ENCODE measurements at places on chromosomes 3 and 15. TPM values are rescaled to one million over a fixed set of nuclear protein-coding genes. Genes with fewer than 3 reads are reported as not detected.
A peak's percentile ranks its signal among the peaks of the same experiment; 100 is the strongest.

The THBS1 gene
- polyA plus RNA-seq: 6,610 TPM

DNA sequence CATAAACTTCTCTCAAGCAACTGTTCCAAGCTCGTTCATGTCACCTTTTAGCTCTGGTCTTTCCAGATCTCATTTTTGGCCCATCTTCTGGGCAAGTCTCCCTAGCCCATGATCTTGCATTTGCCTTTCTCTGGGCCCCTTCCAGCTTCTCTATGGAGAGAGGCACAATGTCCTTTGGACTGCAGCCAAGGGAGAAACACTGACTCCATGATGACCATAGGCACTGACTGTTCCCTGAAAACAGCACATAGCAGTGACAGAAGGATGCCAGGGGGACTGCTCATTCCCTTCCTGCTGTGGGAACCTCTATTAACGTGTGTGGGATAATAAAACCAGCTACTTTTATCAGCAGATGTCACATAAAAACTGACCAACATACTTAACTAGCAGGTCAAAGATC lies 60.3 kb downstream of the STRIT1 start:
- peak; percentile 79 for DNase-seq

DNA sequence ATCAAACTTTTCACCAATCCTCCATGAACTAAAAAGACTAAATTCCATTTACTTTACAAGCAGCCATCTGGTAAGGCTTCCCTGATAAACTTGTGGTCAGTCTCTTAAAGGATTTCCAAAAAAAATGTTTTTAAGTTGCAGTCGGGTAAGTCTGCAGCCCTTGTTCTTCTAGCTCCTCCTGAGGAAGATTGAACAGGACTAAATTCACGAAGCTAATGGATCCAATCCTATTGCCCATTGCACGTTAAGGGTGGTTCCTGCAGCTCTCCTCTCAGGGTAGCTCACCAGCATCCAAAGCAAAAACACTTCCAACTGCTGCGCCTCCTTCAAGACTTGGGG lies 2.8 kb downstream of the HES1 start:
- no peak for DNase-seq

GRCh38 chr15:25777037-25777436 lies 86.1 kb downstream of the ATP10A start:
- DNase-seq: no peak

The NR1I2 gene
- polyA plus RNA-seq: not detected

The CLDN11 gene
- polyA plus RNA-seq: 5.6 TPM

DNA sequence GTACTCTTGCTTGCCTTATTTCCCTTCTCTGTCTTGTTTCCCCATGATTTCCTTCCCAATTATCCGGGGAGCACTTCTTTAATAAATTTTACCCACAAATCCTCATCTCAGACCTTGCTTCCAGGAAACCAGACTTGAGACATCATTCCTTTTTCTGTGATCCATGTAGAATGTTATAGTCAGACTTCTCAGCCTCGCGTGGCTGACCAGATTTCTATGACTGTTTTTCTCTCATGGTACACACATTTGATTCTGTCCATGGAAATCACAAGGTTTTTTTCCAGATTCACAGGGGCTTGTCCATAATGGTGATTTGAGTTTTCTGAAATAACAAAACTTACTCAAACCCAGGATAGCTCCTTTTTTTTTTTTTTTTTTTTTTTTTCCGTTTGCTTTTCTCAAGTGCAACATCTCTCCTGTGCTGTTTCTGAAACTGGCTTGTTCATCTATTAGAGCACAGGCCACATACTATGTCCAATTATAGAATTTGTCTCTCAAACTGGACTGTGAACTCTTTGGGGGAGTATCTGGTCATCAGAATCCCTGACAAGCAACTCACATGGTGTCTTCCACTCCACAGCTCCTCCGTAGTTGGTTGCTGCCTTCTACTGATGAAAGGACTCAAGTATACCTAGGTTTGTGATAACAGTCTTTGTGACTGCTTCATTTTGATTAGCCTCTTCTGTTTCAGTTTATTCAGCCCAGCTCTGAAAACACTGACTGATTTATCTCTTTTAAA lies 50.8 kb downstream of the RBMS3 start:
- DNase-seq: no peak

- DNase-seq: no peak
Observed at GRCh38 chr3:8220291-8220690, 281.3 kb upstream of the LMCD1 start.

The LAMB2 gene
- polyA plus RNA-seq: 1,544 TPM

- DNase-seq: no peak
Observed at GRCh38 chr15:91578511-91578910, 275.0 kb upstream of the SLCO3A1 start.

The GABRR3 gene
- not detected for polyA plus RNA-seq

The GOLGA6L7 gene
- polyA plus RNA-seq: not detected

- no peak for DNase-seq
Observed at GRCh38 chr3:139686206-139686605, 8.4 kb upstream of the NMNAT3 start.

The UNC13C gene
- polyA plus RNA-seq: not detected

DNA sequence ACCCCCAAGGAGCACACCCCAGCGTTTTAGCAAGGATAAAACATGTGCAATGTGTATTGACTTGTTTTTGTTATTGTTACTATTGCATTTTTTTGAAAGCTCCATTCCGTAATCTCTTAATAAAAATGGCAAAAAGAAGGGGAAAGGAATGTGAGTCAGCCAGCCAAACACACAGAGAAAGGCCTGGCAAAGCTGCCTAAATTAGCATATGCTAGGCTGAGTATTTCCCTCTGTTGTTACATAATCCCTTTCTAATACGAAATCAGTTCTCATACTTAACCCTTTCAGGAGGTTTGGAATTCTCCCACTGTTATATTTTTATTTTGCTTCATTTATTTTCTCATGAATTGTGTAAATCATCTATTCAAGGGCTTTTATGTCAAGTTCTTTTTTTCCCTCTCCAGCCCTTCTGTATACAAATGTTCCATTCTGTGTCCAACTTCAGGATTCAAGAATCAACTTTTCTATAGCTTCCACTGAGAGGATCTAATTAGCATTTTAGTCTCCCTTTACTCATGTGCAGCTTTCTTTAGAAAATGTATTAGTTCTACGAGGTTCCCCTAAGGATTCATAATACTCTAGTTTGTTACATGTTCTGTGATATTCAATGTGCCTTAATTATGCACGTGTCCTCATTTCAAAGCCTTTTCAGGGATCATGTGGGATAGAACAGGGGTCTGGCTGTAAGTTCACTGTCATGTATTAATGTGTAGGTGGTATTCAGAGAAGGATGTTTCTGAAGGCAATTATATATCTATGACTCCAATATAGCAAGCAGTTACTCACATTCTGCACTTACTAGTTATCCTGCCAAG lies 9.2 kb downstream of the CADM2 start:
- DNase-seq: no peak

The SNX33 gene
- 17.3 TPM for polyA plus RNA-seq

DNA sequence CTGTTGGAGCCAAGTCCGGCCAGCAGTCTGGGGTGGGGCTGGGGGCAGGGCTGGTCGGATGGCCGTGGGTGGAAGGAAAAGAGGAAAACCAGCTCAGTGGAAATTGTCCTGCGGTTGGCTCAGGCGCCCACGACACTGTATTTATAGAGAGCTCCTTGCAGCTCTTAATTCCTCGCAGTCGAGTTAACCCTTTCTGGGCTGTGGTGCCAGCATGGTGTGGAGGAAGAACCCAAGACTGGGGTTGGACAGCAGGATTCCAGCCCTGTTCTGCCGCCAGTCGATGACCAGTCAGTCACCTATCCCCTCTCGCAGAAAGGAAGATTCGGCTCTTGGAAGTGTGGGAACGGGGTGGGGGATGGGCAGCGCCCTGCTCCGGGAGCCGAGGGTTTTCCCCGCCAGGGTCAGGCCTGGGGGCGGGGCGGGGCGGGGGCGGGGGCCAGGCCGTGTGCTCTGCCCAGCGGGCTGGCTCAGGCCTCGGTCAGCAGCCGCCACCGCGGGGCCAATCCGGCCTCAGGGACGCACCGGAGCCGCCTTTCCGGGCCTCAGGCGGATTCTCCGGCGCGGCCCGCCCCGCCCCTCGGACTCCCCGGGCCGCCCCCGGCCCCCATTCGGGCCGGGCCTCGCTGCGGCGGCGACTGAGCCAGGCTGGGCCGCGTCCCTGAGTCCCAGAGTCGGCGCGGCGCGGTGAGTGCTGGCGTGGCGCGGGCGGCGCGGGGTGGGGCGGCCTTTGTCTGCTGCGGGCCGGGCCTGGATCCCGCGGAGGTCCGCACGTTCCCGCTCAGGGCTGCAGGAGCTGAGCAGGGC lies at the start of gene CD276:
TSS of gene CD276 (plus strand) at position 607 of the 804 bp plus-strand sequence. CDS start 15,257 bp downstream, outside the sequence.
- DNase-seq: no peak

The MKRN2OS gene
- not detected for polyA plus RNA-seq

The ATP2C1 gene
- polyA plus RNA-seq: 105 TPM

The GOLGA6L10 gene
- polyA plus RNA-seq: 0.44 TPM

DNA sequence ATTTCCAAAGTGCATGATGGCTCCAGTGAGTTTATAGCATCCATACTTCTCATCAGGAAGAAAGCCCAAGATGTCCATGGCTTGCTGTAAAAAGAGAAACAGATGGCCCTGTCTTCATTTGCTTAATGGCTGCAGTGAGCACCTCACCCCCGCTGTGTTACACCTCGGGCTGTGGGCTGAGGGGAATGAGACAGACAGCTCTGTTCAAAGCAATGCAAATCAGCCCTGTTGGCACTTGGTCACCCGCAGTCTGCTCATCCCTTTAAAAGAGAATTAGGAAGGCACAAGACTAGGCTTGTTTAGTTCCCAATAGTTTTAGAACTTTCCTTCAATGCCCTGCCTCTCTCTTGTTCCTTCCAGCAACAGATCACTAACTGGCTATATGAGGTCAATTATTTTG lies 25.2 kb downstream of the MYH15 start:
- DNase-seq: no peak

The DAPK2 gene
- polyA plus RNA-seq: 10.5 TPM

GRCh38 chr3:188000361-188000861 lies 153.5 kb upstream of the LPP start:
- DNase-seq: no peak

DNA sequence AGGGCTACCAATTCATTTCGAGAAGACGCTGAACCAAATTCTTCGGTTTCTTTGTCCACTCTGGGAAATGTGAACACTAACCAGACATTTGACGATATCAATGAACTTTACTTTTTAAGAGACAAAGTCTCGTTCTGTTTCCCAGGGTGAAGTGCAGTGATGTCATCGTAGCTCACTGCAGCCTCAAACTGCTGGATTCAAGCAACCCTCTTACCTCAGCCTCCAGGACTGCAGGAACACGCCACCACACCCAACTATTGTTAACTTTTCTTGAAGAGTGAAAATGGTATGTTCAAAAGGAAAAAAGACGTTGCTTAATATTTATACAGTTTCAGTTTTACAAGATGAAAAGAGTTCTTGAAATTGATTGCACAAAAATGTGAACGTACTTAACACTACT lies 30.6 kb downstream of the MB21D2 start:
- DNase-seq: no peak

- no peak for DNase-seq
Observed at GRCh38 chr3:4505688-4506558, 12.8 kb downstream of the ITPR1 start.

The EBLN2 gene
- 1.0 TPM for polyA plus RNA-seq

- DNase-seq: no peak
Observed at GRCh38 chr3:105463620-105464019, 96.9 kb downstream of the ALCAM start.

- DNase-seq: no peak
Observed at GRCh38 chr15:41897363-41897799, 3.5 kb upstream of the SPTBN5 start.

- no peak for DNase-seq
Observed at GRCh38 chr3:4736284-4736861, 242.9 kb upstream of the BHLHE40 start.

DNA sequence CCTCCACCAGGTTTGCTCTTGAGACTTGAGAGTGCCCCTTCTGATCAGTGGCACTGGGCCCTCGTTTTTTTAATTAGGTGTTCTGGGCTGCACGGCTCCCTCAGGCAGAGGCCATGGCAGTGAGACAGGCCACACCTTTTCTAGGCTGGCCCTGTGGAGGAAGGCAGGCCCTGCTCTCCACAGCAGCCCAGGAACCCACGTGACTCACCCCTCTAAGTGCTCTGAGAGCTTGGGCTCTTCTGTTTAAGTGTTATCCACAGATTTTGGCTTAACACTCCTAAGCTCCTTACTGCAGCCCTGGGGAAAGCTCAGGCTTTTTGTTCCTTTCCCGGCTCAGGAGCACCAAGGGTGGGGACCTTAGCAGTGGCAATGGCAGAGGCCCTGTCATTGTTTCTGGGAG lies 463.2 kb upstream of the GBE1 start:
- DNase-seq: no peak

- DNase-seq: no peak
Observed at GRCh38 chr3:66038384-66038725, 363 bp downstream of the MAGI1 start.
